ENCODE measurements at places on chromosomes 6 and 20.

DNA sequence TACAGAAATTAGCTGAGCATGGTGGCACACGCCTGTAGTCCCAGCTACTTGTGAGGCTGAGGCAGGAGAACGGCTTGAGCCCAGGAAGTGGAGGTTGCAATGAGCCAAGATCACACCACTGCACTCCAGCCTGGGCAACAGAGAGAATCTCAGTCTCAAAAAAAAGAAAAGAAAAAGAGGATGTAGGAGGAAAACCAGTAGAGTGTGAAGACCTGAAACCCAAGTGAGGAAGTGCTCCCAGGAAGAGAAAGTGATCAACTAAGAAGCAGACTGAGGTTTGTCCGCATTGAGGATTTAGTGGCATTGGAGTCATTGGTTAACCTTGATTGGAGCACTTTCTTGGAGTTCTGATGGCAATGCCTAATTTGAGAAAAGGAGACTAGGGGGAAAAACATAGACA lies 20.6 kb upstream of the TASP1 start:
- no peak for DNase-seq

DNA sequence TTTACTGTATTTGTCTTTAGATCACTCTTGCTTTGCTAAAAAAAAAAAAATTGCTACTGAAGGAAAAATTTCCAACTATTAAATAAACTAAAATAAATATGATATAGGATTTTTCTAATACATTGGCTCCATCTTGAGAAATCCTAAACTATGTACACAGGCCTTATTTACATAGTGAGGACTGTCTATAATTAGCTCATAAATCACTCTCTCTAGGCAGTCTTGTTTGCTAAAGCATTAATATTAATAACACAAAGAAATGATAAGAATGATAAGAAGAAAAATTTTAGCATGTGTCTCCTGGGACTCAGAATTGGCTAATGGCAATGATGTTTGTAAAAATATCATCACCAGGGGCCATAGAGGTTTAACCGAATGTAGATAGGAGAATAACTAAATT lies 13.3 kb upstream of the CRYBG1 start:
- DNase-seq, result no peak

DNA sequence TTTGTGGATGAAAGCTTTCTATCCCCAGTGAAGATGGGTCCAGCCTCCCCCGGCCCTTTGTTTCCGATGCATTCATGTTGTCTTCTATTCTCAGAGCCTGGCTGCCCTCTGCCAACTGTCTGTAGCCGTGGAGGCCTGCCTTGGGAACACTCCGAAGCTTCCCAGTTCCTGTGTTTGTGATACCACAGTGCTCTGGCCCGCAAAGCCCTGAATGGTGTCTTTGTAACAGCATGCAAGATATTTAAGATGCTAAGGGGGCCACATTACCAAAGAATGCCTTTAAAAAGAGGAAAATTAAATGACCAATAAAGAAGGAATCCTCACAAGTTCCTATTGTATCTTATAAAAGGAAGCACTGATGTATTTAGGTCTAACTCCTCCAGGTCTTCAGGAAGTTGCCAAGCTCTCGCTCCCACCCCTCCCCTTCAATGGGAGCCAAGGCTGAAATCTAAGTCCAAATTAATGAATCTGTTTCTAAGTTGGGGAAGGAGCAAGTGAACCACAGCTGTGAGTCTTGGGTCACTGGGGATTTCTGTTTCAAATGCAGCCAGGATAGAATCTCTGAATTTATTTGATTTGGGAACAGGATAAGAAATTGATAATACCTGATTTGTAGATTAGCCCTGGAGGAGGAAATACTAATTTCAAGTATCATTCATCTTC lies 596.1 kb downstream of the QKI start:
- DNase-seq, result no peak

GRCh38 chr20:17849901-17850683 lies 118.5 kb downstream of the SNX5 start:
- peak; percentile 90 for DNase-seq

DNA sequence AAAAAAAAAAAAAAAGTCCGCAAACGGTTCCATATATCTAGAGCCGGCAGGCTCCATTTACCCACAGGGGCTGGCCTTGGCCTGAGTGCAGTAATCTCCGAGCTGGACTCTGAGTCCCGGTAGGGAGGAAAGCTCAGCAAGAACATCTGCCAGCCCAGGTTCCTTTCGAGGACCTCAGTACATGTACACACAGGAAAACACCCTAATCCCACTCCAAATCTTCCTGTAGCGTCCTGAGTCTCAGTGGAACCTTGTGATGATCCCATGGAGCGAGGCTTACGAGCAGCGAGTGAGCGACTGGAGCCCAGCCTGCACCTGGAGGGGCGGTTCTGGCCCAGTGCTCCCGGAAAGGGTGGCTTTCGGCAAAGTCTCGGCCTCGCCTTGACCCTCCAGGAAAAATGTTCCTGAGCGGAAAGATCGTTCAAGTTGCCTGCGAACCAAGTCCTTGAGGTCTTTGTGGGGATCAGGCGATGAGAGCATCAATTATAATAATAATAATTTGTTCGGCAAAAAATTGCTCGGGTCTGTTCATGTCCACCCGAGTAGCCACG lies 32.1 kb downstream of the PRSS16 start:
- no peak for DNase-seq

GRCh38 chr6:138454981-138455706 lies 44.1 kb downstream of the NHSL1 start:
- DNase-seq, result no peak

- no peak for DNase-seq
Measured at GRCh38 chr6:151009576-151009975, 144.1 kb downstream of the MTHFD1L start.

DNA sequence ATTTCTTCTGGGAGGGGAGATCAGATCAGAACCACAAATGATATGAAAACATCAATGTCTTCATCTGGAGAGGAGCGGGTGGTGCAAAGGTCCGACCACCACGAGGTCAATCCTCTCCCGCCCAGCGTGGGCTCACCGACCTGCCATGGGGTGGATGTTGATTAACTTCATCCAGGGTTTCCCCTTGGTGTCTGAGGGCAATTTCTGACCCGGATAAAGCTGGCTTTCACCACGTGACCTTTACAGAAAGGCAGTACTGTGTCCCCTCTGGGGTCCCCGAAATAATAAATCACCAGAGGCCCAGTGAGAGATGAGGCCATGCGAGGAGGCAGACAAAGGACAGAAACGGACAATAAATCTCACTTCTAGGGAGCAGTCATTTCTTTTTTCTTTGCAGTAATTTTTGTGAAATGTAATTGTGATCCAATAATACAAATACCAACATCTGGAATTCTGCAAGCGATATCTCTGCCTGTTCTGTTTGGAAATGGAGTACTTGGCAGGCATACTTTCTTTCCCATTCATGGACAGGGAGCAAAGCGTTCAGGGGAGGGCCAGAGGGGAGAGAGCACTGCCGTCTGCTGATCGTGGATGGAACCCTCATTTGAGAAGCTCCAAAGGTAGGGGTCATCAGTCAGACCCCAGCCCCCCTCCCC lies 55.1 kb upstream of the APCDD1L start:
- no peak for DNase-seq

DNA sequence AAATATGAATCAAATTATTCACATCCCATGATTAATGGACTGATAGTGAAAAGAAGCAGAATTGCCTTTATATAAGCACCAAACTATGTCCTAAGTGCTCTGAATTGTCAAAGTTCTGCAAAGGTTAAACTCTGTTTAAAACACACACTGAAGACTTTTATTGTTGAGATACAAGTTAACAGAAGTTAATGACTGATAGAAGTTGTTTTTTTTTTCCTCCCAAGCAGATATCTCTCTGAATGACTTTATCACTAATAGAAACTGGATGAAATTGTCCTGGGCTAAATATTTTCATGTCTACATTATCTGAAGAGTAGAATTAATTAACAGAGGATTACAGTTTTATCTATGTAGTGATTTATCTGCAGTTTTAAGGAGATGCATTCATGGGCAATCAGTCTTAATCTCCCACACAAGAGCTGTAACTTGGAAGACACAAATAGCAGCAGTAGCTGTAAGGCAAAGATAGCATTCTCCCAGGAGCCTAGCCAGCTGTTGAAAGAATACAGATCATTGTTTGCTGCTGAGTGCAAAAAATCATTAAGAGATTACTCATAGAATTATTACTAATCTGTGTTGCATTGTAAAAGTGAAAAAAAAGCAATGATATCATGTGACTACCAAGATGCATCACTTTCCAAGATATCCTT lies 49.9 kb downstream of the BMP5 start:
- DNase-seq, result no peak

GRCh38 chr20:38065764-38066375 lies 32.3 kb downstream of the RPRD1B start:
- DNase-seq, result no peak

DNA sequence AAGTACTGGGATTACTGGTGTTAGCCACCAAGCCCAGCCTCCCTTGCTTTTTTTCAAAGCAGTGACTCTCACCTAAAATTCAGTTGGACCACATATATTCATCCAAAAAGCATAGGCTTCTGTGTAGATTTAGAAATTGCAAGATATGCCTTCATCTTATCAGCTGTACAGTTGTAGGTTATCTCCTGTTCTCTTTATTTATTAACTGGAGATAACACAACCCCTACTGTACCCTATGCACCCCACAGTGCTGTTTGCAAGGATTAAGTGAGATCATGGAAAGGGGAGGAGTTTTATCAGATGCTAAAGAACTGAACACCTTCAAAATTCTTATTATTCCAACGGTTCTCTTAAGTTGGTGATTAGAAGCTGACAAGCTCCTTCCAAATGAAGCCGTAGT lies 164.4 kb upstream of the JARID2 start:
- DNase-seq, result no peak

DNA sequence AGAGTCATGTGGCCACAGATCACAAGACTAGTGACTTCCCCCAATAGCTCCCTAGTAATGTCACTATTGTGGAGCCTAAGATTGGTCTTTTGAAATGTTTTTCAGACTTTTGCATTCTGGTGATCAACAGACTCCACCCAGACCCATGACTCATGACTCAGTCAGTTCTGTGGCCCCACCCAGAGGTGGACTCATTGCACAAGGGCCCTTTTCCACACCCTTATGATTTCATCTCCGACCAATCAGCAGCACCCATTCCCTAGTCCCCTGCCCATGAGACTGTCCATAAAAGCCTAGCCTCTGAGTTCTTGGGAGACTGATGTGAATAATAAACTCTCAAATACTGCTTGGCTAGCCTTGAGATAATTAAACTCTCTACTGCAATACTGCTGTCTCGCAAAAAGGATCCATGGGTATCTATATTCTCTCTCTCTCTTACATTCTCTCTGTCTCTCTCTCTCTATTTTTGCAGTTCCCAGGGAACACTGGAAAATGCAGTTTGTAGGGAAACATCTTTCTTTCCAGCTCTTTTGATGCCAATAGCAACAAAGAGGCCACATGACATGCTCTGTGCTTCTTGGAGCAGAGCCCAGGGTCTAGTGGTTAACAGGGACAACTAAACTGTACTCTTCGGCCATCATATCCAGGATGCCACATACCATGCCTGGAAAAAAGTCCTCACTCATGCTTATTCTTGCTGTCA lies 71.3 kb upstream of the IYD start:
- no peak for DNase-seq

GRCh38 chr6:133241901-133242636 lies 912 bp downstream of the EYA4 start:
- DNase-seq, result no peak

DNA sequence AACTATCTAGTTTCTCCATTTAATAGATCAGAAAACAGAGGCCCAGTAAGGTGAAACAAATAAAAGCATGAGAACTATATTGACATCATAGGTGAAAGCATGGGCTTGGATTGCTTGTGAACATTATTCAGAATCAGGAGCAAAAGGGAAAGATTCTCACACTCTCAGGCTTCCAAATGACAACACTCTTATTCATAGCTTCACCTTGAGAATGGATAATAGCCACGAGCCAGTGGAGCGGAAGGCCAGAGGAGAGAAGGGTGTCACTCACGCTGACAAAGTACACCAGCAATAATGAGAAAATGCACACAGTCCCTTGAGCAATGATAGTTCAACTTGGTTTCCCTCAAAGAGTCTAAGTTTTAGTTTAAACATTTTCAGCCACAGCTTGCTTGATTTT lies 339.0 kb downstream of the TPBG start:
- DNase-seq, result no peak

GRCh38 chr6:2751871-2752270 lies 1.1 kb upstream of the MYLK4 start:
- DNase-seq, result no peak

GRCh38 chr6:3905945-3906845 lies 57.0 kb downstream of the FAM50B start:
- DNase-seq, result no peak

GRCh38 chr6:116629563-116629981 lies 13.3 kb downstream of the RSPH4A start:
- no peak for DNase-seq

GRCh38 chr6:13479206-13479800 lies 8.1 kb downstream of the GFOD1 start:
- DNase-seq, result no peak

- no peak for DNase-seq
Measured at GRCh38 chr20:31695849-31696804, 26.5 kb downstream of the BCL2L1 start.

DNA sequence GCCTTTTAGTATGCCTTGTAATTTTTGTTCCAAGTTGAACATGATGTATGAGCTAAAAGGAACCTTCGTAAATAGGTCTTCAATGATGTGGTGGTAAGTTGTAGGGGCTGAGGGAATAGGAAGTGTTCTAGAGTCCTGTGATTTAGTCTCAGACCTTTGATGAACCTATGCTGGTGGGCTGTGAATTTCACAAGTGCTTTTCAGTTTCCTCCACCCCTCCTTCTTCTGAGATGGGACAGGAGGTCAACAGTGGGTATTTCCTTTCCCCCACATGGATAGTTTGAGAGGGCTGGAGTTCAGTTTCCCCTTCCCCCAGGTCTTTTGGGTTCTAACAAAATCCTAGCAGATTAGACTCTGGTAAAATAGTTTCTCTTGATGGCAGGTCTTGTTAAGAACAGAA lies 121.0 kb upstream of the ATXN1 start:
- no peak for DNase-seq

GRCh38 chr20:61220626-61221325 lies 31.3 kb upstream of the CDH4 start:
- no peak for DNase-seq

DNA sequence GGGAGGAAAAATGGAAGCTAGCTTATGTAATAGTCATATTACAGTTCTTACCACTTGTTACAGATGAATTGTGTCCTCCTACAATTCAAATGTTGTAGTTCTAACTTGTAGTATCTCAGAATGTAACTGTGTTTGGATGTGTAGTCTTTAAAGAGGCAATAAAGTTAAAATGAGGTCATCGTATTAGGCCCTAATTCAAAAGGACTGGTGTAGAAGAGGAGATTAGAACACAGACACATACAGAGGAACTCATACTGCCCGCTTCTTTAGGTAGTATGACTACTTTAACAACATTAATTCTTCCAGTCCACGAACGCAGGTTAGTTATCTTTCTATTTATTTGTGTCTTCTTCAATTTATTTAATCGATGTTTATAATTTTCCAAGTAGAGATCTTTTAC lies 46.5 kb upstream of the TPD52L1 start:
- DNase-seq, result no peak

GRCh38 chr20:53048387-53048786 lies 76.2 kb downstream of the TSHZ2 start:
- DNase-seq, result no peak

Data from glomerular endothelial cell (primary cell).